Stimulated activated CD8-positive, alpha-beta memory T cell treated with anti-CD3 and anti-CD28 coated beads, Interleukin-2, amount 100 ng/mL, for 48 hours (primary cell): ENCODE measurements at places on chromosomes 12 and 14.

DNA sequence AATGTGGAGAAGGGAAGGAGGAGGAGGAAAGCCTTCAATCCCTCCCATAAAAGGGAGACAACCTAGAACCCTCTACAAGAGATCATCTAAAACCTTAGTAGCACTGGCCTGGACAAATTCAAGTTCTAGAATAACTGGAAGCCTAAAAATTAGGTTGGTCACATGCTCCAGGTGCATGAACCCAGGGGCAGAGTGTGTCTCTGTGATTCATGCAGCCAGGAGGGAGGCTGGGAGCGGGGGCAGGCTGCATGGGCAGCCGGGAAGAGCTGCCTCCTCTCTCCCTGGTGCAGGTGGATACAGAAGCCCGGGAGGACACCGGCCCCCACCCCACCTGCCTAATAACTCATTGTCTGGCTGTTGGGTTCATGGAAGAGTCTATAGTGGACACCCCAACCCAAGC lies 38.6 kb downstream of the CCDC85C start:
- no peak for DNase-seq

- no peak for DNase-seq
Measured at GRCh38 chr12:12425616-12426015, 68.7 kb downstream of the BORCS5 start.

DNA sequence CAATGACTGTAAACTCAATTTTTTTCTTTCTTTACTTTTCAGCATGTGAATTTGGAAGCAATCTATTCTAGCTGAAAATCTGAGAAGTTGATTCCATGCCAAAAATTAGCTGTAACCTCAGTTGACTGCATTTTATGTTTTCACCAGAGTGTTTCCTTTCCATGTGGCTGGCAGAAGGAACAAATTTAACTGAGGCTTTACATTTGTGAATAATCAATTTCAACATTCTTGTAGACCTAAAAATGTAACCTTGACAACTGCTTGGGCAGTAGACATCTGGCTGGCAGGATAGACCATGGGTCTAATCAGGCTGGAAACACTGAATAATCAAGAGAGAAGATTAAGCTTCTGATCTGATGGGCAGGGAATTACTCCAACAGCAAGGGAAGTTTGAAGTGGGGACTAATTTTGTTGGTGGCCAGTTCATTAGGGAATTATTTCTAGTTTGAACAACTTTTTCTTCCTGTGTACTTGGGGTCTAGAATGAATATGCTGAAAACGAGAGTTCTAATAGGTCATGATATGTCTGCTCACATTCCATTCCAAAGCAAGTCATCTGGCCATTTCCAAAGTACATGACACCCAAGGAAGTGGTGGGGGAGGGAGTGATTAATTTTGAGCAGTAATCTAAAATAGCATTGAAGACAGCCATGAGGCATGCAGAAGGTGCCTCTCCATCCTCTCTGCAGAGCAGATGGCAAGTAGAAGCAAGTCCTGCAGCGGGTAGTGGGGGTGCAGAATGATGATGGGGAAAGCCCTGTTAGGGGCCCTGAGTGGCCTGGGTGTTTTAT lies 68.2 kb downstream of the ATP23 start:
- DNase-seq = no peak

DNA sequence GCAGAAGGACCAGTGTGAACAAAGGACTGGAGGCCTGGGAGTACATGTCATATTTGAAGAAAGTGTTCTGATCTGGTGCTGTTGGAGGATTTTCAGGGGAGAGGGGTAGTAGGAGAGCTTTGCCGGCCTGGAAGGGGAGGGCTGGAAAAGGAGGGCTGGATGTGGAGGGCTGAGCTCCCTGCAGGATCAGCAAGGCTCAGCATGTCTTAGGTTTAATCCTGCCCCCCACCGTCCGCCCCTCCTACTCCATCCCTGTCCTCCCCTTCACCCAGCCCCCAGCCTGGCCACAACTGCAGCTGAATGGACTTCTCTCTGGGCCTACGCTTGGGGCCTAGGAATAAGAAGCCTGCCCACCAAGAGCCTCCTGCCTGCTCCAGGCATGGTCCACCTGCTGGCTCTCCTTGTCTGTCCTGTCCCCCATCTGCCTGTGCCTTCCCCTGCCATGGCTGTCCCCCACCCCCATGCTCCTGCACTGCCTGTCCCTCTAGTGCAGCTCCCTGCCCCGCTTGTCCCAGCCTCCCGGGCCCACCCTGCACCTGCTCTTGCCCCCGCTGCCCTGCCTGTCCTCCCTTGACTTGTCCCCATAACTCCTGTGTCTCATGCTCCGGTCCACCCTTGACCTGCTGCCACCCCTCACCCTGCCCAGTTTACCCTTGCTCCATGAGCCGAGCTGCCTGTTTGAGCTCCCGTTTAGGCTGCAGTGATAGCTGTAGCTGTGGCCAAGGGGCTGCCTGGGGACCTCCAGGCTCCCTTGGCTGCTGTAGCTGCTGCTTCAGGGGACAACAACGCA lies 9.8 kb upstream of the RARG start:
- DNase-seq = no peak

- no peak for DNase-seq
Measured at GRCh38 chr12:49920241-49920914, 16.7 kb upstream of the FAIM2 start.

GRCh38 chr14:105050551-105050897 lies 14.7 kb downstream of the GPR132 start:
- no peak for DNase-seq
